Hematopoietic multipotent progenitor cell treated with erythropoietin and hydrocortisone succinate and interleukin-3 and kit ligand, for 4 days (in vitro differentiated cells): ENCODE measurements at places on chromosomes 5 and 9.

DNA sequence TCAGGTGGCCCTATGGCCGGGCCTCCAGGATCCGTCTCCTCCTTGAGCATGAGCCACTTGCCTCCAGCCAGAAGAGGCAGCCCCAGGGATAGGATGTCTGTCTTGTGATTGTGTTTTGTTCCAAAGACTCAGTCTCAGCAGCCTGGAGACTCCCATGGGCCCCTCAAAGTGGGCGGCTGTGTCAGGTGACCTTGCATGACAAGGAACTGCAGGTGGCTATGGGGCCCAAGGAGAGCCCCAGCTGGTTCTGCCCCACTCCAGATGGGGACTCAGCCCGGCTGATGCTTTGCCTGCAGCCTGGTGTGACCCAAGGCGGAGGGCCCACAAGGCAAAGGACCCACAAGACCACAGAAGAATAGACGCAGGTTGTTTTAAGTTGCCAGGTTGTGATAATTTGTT is 284.3 kb upstream of the IRX4 start:
- DNase-seq = no peak

- peak; percentile 31 for DNase-seq
Observed at GRCh38 chr5:169753795-169754194, 116.7 kb downstream of the DOCK2 start.

DNA sequence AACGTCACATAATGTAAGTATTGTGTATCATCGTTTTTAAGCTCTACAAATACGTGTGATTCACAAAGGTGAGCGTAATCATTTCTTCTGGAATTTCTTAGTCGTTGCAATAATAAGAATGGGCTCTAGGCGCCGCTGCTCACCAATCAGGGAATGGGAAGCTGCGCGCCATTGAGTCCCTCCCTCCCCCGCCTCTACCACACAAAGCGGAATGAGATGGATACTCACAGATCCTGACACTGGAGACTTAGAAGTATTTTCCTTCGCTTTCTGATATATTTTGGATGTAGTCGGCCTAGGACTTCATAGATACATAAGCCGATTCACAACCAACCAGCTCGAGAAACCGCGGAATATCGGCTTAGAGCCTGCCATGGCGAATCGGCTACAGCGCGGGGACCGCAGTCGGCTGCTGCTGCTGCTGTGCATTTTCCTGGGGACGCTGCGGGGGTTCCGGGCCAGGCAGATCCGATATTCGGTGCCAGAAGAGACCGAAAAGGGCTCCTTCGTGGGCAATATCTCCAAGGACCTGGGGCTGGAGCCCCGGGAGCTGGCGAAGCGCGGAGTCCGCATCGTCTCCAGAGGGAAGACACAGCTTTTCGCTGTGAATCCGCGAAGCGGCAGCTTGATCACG is at the start of gene PCDHGA11:
Gene PCDHGA11 (plus strand): TSS at position 197 of the 634 bp plus-strand sequence. CDS start 177 bp downstream, at position 374.
- peak; percentile 75 for DNase-seq

DNA sequence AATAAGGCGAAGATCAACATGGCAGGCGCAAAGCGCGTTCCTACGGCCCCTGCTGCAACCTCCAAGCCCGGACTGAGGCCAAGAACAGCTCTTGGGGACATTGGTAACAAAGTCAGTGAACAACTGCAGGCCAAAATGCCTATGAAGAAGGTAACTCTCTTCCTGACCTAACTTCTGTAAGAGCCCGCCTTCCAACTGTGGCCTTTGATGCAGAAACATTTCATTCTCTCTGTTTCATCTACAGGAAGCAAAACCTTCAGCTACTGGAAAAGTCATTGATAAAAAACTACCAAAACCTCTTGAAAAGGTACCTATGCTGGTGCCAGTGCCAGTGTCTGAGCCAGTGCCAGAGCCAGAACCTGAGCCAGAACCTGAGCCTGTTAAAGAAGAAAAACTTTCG is 979 bp downstream of the CCNB1 start:
- peak; percentile 16 for DNase-seq

- no peak for DNase-seq
Observed at GRCh38 chr9:17813798-17814197, 234.9 kb downstream of the SH3GL2 start.

DNA sequence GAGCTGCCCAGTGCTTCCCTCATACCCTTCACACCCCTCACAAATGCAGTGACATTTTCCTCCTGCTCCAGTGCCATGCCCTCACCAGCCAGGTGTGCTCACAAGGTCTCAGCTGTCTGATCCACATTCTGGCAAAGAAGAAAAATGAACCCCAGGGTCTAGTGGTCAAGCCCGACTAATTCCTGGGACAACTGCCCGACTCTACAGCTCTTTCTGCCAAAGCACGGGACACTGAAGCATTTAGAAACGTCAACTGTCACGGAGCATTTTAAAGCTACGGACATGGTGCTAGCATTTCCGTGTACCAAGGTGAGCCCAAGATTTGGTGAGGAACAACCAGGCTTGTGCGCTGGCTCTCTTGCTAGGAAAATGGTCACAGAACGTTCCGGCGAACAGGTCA is 56.8 kb upstream of the PHYKPL start:
- no peak for DNase-seq

DNA sequence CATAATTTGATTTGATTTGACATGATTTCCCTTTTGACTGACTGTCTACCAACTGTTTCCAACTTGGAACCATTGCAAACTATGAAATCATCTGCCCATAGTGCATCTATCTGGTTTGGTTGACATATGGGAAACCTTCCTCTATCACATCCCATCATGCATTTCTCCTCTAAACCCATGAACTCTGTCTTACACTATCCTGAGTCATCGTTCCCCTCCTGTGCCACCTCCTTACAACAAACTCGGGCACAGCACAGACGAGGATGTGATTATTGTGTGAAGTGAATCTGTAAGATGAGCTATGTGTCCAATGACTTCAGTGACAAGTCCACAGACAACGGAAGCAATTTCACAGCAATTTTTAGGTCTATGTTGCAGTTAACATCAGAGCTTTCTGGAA is 126.1 kb downstream of the NPR3 start:
- DNase-seq = no peak

DNA sequence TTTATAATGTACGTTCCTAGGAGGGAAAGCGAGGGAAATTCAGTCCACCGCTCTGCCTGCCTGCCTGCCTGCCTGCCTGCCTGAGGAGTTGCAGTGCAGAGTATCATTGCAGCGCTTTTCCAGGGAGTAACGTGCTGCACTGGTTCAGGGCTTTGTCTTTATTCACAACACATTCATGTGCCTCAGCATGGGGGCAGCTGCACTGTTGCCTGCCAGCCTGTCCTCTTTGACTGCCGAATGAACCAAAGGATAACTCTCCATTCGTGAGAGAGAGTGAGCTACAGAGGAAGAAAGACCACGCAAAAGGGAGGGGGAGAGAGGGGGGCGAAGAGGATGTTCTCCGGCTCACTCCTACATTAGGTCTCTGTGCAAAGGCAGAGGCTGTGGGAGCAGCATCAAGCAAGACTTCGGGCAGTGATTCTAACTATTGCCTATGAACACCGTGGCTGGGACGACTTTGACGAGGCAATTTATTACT is 791.2 kb downstream of the MAT2B start:
- DNase-seq = no peak
